M059J (cell line): ENCODE measurements at places on chromosomes 4 and X. TPM values are rescaled to one million over a fixed set of nuclear protein-coding genes. Genes with fewer than 3 reads are reported as not detected.

NELFA gene
- total RNA-seq, result 11.6 and 17.3 TPM in 2 replicates

- no peak for DNase-seq
These were observed 125.9 kb upstream of the ANK2 start for GRCh38 chr4:112923516-112923915.

DNA sequence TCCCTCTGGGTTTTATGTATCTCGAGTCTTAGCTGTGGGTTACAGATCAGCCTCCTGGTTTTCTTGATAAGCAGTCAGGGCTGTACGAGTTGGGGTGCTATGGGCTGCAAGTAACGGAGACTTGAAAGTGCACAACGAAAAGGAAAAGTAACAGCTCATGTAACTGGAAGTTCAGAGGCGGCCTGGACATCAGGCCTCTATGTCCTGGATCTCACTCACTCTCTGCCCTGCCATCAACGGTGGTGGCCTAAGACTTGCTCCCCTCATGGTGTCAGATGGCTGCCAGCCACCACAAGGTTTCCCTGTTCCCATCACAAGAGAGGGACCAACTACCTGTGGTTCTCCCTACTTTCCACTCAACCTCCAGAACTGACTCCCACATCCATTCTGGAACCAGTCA, 4.8 kb downstream of the PPP2R2C start:
- DNase-seq, result no peak

GRCh38 chr4:137968956-137969678, 273.0 kb downstream of the SLC7A11 start:
- DNase-seq, result no peak

DNA sequence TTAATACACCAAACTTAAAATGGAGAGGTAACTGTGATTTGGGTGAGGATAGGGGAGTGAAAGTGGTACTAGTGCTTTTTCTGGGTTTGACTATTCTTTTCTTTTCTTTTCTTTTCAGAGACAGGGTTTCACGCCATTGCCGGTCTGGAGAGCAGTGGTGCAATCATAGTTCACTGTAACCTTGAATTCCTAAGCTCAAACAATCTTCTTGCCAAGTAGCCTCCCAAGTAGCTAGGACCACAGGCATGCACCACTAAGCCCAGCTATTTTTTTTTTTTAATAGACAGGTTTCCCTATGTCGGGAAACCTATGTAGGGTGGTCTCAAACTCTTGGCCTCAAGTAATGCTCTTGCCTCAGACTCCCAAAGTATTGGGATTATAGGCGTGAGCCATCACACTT, 3.0 kb upstream of the ARMCX4 start:
- peak; percentile 4 for DNase-seq

MTNR1A gene
- total RNA-seq, result not detected in 2 replicates

- DNase-seq, result peak; percentile 77
These were observed 151.3 kb downstream of the DCLK2 start for GRCh38 chr4:150229520-150229919.

TENT5D gene
- total RNA-seq, result not detected in 2 replicates

PHOX2B gene
- total RNA-seq, result not detected in 2 replicates

TLR10 gene
- total RNA-seq, result not detected in 2 replicates

DMP1 gene
- total RNA-seq, result not detected in 2 replicates

DNA sequence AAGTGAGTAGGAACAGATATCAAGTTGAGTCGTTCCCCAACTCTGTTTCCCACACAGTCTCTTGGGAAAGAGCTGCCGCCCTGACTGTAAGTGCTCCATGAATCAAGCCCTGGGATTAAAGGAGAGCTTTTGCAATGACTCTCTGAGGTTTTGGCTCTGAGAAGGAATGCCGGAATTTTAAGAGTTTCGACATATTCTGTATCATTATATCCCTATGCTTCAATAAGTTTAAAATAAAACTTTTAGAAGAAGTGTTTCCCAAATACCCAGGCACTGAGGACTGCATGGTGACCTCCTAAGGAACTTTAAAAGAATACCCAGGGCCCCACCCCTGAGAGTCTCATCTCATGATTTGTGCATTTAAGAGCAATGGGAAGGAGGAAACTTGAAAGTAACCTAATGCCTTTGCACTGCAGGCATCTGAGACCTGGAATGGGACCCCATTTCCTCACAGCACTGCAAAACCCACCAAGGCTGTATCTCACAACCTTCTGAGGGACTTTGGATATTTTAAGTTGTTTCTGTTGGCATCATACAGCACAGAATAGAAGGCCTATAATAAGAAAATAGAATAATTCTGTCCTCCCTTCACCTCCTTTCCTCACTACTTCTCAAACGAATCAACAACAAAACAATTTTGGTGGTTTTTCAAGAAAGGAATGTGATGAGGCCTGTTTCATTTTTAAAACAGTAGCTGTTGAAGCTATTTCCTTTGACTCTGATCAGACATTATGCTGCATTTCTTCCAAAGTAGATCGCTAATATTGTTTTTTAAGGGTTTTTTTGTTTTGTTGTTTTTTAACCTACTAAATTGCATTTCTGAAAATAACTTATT, 121.2 kb downstream of the GASK1B start:
- peak; percentile 73 for DNase-seq

SPANXN3 gene
- total RNA-seq, result not detected in 2 replicates

FAM47C gene
- not detected in 2 replicates for total RNA-seq

- DNase-seq, result peak; percentile 8
These were observed 87.2 kb downstream of the IL13RA2 start for GRCh38 chrX:114930227-114930626.

DNA sequence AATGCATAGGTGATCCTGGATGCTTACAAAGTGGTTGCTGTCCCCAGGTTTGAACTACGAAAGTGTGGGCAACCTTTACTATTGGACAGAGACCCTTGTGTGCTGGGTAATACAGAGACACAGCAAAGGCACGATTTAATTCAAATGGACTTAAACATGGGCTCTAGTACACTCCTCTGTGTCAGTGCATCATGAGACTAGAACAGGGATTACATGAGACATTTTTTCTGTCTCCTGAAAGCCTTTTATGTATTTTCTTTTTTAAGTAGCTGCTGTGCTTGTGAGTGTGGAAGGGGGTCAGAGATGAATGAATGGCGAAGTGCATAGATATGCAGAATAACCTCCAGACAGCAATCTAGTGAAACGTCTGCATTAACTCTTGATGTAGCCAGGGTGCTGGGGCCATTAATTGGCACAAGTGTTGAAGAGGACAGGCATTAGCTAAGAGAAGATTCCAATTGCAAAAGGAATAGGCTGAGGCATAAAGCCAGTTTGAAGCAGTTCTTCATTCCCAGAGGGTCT, 218.4 kb downstream of the STIM2 start:
- no peak for DNase-seq

- DNase-seq, result no peak
These were observed 33.7 kb upstream of the MSANTD1 start for GRCh38 chr4:3215256-3215655.

GRCh38 chr4:108355186-108355901, 186.6 kb upstream of the LEF1 start:
- no peak for DNase-seq

ERVMER34-1 gene
- not detected in 2 replicates for total RNA-seq

GRCh38 chr4:3711183-3712111, 54.7 kb upstream of the ADRA2C start:
- DNase-seq, result no peak

DNA sequence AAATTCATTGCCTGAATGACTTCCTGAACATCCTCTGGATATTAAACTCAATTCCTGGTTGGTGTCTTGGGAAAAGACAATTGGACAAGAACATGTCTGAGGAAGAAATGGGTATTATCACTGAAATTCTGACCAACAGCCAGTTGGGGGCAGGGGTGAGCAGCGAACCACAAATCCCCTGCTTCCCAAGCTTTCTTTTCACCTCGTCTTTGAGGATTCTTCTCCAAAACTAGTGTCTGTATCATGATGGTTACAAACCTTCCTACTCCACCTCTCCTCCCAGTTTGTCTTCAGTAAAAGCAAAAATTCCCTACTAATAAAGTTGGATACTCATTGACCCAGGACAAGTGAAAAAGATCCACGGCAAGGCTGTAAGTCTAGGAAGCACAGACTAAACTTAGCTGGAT, 48.3 kb upstream of the WDR1 start:
- DNase-seq, result peak; percentile 65

HTN1 gene
- not detected in 2 replicates for total RNA-seq

- no peak for DNase-seq
These were observed 1588.4 kb downstream of the STIM2 start for GRCh38 chr4:28449085-28449484.

FANCB gene
- total RNA-seq, result 10.4 and 12.5 TPM in 2 replicates

ZAR1 gene
- not detected in 2 replicates for total RNA-seq

- no peak for DNase-seq
These were observed 229.2 kb upstream of the AFF2 start for GRCh38 chrX:148271263-148271662.

GRCh38 chr4:3044870-3045819, 29.2 kb downstream of the HTT-AS start:
- peak; percentile 65 for DNase-seq

DNA sequence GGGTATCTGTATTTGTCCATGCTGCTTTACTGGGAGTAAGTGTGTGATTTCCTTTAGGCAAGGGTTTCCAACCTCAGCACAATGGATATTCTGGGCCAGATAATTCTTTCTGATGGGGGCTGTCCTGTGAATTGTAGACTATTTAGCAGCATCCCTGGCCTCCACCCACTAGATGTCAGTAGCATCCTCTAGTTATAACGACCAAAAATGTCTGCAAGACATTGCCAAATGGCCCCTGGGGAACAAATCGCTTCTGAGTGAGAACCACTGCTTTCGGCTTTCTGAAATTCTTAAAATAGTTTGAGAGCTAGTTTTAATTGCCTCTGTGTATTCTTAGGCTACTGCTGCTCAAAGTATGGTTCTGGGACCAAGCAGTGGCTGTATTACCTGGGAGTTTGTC, 81.2 kb upstream of the GPM6B start:
- DNase-seq, result peak; percentile 28

DNA sequence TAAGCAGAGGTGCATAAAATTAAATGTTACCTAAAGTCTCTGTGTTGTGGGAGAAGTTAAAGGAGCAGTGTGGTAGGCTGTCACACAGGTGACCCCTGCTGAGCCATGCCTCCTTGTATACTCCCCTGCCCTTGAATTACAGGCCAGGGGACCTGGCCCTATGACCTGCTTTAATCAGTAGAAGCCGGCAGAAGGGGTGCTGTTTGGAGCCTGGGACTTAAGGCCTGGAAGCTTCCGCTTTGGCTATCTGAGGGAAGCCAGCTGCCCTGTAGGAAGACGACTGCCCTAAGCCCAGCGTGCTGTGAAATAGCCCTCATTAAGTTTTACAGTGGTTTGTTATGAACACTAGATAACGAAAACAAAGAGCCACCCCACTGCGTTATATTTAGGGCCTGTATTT, 34.1 kb downstream of the SPINK2 start:
- DNase-seq, result no peak

- no peak for DNase-seq
These were observed 3.1 kb downstream of the MGST2 start for GRCh38 chr4:139668658-139669201.

GRCh38 chr4:150425161-150425560, 156.8 kb upstream of the MAB21L2 start:
- DNase-seq, result no peak

- peak; percentile 36 for DNase-seq
These were observed 777 bp upstream of the WDFY3 start for GRCh38 chr4:84967243-84967690.

- no peak for DNase-seq
These were observed 118.8 kb downstream of the DDIT4L start for GRCh38 chr4:100071506-100071905.

DNA sequence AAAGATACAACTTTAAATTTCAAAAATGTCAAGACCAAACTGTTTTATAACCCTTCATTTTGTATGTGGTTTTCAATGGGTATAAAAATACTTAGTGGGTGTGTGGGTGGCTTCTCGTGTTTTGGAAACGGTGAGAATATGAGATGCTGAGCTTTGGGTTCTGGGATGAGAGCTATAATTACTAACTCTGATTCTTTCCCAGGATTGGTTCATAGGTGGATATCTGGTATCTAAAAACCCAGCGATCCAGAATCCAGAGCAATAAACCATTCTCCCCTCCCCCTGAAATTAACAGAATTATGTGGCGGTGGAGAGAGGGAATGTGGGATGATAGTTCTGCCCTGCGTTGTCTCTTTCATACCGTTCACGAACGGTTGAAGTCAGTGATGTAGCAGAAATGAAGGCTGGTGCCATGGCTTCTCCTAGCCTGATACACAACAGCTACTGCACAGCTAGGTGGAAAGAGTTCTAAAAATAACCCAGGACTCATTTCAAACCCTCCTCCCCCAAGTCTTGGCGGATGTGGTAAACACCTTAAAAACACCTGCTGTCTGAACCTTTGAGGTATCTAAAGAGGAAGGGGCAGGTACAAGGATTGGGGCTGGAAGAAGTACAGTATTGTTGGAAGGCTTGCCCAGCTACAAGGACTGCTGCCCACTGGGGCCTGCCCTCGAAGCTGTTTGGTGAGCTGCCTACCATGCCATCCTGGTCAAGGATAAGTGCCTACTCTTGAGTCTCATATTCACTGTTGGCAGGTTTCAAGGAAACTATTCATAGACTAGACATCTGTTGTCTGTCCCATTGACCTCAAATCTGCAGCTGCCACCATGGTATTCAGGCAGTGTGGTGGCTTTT, 44.5 kb downstream of the SEPTIN11 start:
- no peak for DNase-seq

- no peak for DNase-seq
These were observed 40.5 kb upstream of the ZNF827 start for GRCh38 chr4:145979160-145979559.

FGA gene
- total RNA-seq, result not detected in 2 replicates

GRCh38 chr4:152485726-152486276, 50.1 kb downstream of the FBXW7 start:
- peak; percentile 86 for DNase-seq

GRCh38 chr4:27638163-27638915, 777.7 kb downstream of the STIM2 start:
- no peak for DNase-seq

CCSER1 gene
- total RNA-seq, result not detected in 2 replicates

GPR119 gene
- not detected in 2 replicates for total RNA-seq

SLC38A5 gene
- total RNA-seq, result 0.05 TPM in 1 of 2 replicates, not detected in the other

DNA sequence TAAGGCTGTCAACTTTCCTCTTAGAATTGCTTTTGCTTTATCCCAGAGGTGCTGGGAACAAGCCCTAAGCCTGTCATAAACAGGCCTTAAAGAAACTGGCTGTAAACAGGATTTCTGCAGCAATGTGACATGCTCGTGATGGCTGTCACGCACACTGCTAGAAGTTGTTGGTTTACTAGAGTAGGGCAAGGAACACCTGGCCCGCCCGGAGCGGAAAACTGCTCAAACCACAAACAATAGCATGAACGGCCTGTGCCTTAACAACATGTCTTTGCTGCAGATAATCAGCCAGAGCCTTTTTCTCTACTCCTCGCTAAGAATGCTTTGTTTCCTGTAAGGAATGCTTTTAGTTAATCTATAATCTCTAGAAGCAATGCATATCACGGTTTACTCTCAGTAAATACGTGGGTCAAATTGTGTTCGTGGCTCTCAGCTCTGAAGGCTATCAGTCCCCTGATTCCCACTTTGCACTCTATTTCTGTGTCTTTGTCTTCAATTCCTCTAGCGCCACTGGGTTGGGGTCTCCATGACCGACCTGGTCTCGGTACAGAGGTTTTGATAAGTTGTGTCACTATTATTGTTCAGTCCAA, 318.3 kb downstream of the GLUD2 start:
- DNase-seq, result no peak

DNA sequence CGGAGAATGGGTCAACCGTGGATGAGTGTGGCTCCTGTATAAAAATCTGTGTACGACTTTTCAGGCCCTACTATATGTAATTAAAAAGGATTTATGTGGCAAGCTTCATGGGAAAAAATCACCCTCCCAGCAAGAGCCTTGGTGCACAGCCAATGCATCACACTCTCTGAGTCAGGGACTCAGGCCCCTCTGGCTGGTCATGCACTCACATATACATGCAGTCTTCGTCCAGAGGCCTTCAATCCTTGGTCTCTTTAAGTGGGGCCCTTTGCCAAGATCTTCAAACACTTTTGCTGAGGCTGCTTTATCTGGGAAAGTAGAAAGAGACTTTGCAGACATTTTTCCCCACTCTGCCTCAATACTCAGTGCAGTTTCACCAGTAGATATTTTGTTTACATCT, 311.4 kb upstream of the FSTL5 start:
- peak; percentile 5 for DNase-seq
